RWPE2 (cell line): ENCODE measurements at places on chromosomes 11 and 22.

- DNase-seq, result no peak
These were observed 82.6 kb upstream of the PDGFD start for GRCh38 chr11:104246590-104246989.

GRCh38 chr11:10376061-10376460 lies 71.2 kb downstream of the ADM start:
- no peak for DNase-seq

DNA sequence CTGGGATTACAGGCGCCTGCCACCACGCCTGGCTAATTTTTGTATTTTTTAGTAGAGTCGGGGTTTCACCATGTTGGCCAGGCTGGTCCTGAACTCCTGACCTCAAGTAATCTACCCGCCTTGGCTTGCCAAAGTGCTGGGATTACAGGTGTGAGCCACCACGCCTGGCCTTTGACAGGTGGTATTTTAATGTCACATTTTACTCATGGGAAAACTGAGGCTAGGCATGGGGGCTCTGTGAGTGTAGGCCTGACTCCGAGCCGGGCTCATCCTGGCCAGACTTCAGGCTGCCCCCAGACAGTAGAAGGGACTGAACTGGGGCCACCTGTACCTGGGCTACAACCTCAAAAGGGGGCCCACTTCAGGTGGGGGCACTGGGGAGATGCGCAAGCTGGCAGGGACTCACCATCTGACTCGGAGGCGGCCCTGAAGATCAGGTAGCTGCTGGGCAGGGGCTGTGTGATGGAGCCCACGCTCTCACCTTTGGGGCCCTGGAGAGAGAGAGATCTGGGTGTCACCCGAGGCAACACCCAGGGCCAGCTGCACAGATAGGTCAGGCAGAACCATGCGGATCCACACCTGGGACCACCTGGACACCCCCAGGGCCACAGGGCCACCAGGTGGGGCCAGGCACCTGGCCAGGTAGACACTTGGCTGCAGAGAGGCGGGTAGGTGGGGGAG lies 45.8 kb downstream of the OSBPL5 start:
- peak; percentile 48 for DNase-seq

GRCh38 chr11:11663907-11664306 lies 42.1 kb upstream of the GALNT18 start:
- no peak for DNase-seq

- DNase-seq, result no peak
These were observed 2.0 kb upstream of the NARS2 start for GRCh38 chr11:78576549-78577097.

- DNase-seq, result no peak
These were observed 12.1 kb downstream of the UBE2L6 start for GRCh38 chr11:57555393-57555792.

DNA sequence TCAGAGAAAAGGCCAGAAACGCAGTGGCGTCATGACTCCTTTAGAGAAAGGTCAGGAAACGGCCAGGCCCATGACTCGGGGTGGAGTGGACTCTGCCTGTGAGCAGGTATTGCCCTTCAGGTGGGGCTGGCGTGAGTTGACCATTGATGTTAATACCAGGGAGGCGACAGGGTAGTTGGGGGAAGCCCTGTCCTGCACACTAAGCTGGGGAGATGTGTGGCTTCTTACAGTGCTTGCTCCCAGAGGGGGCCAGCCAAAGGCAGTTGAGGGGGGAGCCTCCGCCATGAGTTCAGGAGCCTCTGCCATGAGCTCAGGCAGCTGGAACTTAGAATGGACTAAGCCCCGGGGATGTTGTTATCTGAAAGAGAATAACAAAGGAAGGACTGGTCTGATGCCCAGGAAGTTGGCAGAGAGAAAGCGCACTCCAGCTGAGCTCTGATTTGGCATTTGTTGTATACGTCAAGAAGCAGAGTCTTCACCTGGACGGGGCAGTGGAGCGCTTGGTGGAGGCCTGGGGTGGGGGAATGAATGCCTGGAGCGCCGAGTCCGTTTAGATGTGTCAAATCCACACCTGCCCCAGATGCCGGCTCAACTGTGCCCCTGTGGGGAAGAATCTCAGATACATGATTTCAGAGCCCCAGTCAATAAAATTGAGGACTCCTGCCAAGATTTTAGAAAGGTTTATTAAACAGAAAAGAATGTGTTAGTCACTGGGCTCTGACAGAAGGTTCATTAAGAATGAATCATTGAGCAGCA lies 222.5 kb downstream of the TBC1D22A start:
- peak; percentile 82 for DNase-seq

DNA sequence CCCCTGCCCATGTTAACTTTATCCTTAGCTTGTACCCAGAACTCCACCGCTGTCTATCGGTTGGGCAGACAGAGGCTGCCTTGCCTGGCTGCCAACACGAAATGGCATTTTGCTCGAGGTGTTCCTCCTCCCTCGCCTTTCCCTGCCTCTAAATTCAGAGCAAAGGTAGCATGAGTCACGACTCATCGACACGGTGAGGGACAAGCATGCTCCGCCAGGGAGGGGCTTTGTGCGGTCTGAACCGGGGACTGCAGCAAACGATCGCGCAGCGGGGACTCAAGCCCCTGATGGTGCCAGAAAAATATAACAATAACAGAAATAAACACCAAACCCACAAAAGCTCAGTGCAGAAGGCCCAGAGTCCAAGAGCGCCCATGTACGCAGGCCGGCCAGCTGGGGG lies 52.3 kb downstream of the RTL6 start:
- DNase-seq, result no peak

GRCh38 chr22:36872866-36873498 lies 12.2 kb downstream of the NCF4 start:
- no peak for DNase-seq

DNA sequence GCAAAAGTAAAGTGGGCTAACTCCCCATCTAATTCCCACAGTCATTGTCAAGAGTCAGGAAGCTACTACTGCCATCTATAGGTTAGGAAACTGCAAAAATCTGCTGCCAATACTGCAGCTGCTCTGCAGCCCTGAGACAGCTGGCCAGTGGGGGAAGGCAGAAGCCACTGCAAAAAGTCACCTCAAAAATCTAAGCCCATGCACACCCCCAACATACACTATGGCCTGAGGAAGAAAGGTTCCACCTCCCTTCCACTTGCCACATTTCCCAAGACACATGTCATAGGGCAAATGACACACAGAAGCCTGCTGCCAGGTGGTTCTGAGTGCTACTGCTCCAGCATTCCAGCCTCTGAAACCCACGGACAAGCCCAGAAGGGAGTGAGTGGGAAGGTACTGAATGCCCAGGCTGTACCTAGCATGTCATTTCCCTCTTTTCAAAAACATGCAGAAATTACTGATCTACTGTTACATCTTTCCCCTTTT lies 36.9 kb downstream of the DGCR2 start:
- no peak for DNase-seq

- DNase-seq, result no peak
These were observed 983 bp downstream of the EHF start for GRCh38 chr11:34621876-34622275.

DNA sequence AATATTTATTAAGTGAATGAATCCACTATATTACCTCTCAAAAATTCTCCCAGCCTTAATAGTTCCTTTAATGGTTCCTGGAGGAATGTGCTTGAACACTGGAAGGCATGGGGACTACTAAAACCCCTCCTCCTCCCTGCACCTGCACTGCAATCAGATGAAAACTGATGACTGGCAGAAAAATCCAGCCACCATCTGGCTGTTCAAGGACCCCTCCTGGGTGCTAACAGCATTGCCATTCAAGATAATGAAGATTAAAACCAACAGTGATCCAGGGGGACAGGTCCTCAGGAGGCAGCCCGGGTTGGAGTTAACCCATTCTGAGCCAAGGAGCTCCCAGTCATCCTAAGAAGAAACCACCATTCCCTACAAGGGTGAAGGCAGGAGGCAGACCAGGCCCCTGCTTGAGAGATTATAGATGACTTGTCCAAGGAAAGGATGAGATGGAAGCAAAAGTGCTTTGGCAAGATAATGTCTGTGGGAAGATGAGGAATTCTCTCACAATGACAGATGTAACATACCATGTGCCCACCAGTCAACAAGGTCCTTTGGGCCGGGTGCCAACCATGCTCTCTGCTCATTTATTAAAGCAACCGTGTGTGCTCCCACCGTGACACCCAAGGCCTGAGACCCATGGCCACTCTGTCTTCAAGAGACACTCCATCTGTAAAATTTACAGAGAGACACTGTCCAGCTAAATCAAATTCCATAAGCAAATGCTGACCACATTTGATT lies 90.6 kb downstream of the LARGE1 start:
- DNase-seq, result no peak

GRCh38 chr11:126155402-126156187 lies 55.9 kb downstream of the RPUSD4 start:
- no peak for DNase-seq

GRCh38 chr11:18013790-18014507 lies 1.1 kb upstream of the SERGEF start:
- no peak for DNase-seq

- DNase-seq, result no peak
These were observed 7.2 kb downstream of the SGSM1 start for GRCh38 chr22:24812950-24813775.

DNA sequence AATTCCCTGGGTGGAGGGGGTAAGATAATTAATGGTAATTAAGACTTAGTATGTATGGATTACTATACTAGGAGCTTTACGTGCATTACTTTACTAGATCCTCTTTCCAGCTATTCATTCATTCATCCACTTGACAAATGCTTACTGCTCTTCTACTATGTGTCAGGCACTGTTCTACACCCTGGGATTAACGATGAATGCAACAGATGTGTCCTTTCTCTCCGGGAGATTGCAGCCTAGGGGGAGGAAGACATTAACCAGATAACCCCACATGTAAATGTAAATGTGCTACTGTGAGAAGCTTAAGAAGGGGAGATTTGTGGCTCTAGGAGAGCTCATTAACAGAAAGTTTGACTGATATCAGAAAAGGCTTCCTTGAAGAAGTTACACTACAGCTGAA lies 1.7 kb downstream of the ANKK1 start:
- DNase-seq, result no peak

DNA sequence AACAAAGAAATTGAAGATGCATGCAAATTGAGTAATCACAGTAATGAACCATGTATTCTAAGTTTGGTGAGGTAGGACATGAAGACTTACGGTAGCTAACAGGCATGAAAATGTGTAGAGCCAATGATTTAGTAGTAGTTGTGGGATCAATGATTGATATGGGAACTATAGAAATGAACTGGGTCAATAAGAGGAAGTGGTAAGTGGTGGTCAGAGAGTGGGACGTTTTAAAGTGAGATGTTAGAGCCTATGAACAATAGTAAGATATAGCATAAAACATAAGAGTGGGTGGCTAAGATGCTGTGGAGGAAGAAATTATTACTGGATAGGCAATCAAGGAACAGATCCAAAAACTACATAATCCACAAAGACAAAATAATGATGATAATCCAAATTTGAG lies 45.0 kb downstream of the DLG2 start:
- no peak for DNase-seq

DNA sequence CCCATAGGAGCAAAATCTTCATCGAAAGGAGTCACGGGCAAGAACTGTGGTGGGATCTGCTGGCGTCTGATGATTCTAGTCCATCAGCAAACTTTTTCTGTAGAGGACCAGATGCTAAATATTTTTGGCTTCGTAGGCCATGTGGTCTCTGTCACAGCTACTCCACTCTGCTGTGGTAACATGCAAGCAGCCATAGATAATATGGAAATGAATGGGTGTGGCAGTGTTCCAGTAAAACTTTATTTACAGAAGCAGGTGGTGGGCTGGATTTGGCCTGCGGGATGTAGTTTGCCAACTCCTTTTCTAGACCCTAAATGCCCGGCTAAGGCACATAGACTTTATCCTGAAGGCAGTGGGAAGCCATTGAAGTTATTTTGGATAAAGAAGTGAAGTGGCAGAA lies 32.9 kb downstream of the BMAL1 start:
- no peak for DNase-seq

DNA sequence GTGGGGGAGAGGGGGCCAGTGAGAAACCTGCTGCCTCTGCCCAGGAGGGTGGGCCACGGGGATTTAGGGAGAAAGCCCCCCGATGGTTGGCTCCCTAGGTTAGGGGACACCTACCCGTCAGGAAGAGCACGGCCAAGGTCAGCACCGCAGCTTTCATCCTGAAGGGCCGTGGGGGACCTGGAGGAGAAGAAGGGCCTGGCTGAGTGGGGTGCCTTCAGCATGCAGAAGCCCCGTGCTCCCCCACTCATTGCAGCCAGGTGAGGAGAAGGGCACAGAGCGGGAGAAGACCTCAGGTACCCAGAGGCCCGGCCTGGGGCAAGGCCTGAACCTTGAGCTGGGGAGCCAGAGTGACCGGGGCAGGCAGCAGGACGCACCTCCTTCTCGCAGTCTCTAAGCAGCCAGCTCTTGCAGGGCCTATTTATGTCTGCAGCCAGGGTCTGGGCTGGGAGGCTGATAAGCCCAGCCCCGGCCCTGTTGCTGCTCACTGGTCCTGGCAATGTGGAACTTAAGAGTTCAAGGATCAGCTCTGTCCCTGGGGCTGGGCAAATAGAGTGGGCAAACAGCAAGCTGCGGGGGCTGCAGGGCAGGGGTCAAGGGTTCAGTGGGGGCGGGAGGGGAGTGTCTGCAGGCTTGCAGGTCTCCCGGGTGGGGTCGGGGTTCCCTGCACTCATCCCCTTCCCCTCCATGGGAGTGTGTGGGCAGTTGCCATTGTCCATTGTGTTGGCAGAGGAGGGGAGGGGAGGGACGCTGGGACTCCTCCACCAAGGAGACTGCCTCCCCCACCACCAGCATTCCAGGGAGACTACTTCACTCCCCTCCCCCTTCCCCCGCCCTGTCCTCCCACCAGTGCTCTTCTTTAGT lies at the start of gene APOA1:
APOA1 (minus strand) TSS at position 392 of the 861 bp plus-strand sequence; CDS start at position 157, 235 bp downstream.
- DNase-seq, result no peak

GRCh38 chr11:123145661-123146060 lies 49.4 kb downstream of the CLMP start:
- DNase-seq, result no peak

- no peak for DNase-seq
These were observed 31.4 kb downstream of the OPCML start for GRCh38 chr11:133500936-133501335.

DNA sequence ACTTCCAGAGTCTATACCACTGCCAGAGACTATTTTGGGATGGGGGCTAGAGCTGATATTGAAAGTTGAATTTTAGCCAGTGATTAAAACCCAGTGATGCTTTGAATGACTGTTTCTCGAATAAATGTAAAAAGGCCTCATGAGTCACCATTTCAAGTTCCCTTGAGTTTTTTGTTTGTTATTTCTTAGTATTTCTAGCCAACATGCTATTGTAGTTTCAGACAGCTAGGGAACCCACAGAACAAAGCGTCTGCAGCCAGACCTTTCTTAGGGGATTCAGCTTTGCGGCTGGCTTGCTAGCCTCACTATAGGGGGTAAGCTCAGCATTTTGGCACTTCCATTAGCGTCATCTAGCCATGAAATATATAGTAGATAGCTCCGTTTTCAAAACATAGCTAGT lies 66.5 kb downstream of the DBX1 start:
- no peak for DNase-seq

- no peak for DNase-seq
These were observed 13.0 kb upstream of the CXCR5 start for GRCh38 chr11:118870396-118871343.

- no peak for DNase-seq
These were observed 39.6 kb downstream of the PDE2A start for GRCh38 chr11:72634472-72635095.

- no peak for DNase-seq
These were observed 39.2 kb downstream of the TMEM135 start for GRCh38 chr11:87076874-87077429.
